ENCODE measurements at places on chromosomes 7 and 10.

- H3K27ac ChIP-seq, result no peak overlapping the region
- H3K4me1 ChIP-seq, result peaks cover 8% of the 10 kb centered on the region
- no peaks in the 10 kb centered on the region for H3K36me3 ChIP-seq
Measured at GRCh38 chr10:129097776-129098330, 369.2 kb upstream of the MGMT start.

DNA sequence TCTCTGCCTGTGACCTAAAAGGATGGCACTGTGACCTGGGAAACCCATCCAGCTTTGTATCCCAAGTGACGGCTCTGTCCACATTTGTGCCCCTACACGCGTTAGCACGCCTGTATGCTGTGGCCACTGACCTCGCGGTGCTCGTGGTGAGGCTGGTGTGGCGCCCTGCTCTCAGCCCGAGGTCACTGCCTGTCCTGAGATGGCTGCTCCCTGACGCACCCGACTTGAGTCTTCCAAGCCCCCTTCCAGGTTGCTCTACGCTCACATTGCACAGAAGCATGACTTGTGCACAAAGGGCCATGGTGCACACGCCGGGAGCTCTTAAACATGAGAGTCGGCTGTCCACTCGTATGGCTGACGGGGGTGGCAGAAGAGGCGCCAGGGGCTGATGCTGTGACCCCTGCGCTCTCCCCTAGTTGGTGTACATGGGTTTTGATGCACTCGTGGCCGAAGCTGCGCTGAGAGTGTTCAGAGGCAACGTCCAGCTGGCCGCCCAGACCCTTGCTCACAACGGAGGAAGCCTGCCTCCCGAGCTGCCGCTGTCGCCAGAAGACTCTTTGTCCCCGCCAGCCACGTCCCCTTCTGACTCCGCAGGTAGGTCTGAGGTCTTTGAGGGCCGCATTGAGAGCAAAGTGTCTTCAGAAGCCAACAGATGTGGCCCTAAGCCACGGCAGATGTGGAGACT, 33.5 kb downstream of the WDR86 start:
- no peaks in the 10 kb centered on the region for H3K27me3 ChIP-seq
- DNase-seq, result no peak
- H3K27ac ChIP-seq, result no peak overlapping the region

DNA sequence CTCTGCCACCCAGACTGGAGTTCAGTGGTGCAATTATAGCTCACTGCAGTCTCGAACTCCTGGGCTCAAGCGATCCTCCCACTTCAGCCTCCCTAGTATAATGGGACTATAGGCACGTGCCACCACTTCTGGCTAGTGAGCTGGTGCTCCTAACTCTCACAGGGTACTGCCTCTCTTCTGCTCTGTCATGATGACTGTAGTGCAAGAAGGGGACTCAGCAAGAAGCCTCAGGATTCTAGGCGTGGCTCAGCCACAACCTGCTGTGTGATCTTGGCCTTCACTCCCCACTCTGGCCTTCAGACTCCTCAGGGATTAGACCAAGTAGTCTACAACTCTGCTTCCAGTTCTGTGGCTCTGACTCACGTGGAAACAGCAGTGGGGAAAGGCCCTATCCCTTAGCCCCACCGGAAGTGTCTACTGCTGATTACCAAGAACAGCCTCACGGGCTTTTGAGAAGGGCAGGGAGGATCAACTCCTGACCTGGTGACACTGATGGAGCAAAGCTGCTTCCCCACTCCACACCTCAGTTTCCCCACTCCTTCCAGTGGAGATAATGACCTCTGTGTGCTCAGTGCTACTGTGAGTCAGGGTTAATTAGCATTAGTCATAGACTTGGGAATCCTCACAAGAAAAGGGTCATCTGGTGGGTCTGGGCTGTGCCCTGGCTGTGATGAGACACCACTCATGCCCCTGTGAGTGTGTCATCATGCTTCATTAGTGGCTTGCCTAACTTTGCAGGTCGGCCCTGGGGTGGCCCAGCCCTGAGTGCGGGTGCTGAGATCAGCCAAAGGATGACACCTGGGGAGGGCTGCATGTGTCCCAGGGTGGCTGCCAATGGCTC, 41.1 kb downstream of the ZC3HC1 start:
- DNase-seq, result peak; percentile 61
- no peaks in the 10 kb centered on the region for H3K27me3 ChIP-seq
- peaks cover 5% of the 10 kb centered on the region for H3K4me1 ChIP-seq
- H3K27ac ChIP-seq, result no peak overlapping the region

- DNase-seq, result no peak
- H3K4me3 ChIP-seq, result no peak overlapping the region
- peaks cover 5% of the 10 kb centered on the region for H3K4me1 ChIP-seq
- no peaks in the 10 kb centered on the region for H3K36me3 ChIP-seq
- no peak overlapping the region for H3K27ac ChIP-seq
Measured at GRCh38 chr10:100327007-100327717, 2.9 kb downstream of the PKD2L1 start.

DNA sequence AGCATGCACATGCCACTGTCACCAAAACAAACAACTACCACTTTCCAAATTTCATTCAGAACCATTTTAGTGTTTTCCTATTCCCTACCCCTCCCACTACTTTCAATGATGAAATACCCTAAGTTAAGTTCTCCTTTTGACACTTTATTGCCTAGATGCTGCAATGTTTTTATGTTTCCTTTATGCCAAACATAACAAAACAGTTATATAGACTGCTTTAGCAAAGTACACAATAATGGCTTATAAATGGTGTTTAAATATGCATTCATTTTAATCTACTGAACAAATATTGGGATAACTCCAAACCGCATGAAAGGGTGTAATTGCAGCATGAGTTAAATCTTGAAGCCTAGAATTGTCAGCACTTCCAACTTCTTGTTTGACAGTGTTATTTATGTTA, 69.2 kb downstream of the PHYHIPL start:
- H3K27ac ChIP-seq, result no peak overlapping the region
- H3K4me3 ChIP-seq, result no peak overlapping the region

DNA sequence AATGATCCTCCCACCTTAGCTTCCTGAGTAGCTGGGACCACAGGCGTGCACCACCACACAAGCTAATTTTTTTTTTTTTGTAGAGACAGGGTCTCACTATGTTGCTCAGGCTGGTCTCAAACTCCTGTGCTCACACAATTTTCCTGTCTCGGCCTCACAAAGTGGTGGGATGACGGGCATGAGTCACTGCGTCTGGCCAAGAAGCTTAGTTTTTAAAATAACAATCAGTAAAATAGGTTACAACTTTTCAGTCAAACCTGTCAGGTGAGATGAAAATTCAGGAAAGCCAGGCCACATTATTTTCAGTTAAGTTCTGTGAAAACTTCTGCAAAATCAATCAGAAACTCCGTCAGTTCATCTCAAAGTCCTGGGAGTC, 55.4 kb downstream of the FAM241B start:
- DNase-seq, result no peak
- H3K27ac ChIP-seq, result no peak overlapping the region
- H3K4me1 ChIP-seq, result no peaks in the 10 kb centered on the region
- H3K27me3 ChIP-seq, result no peaks in the 10 kb centered on the region
- no peak overlapping the region for H3K4me3 ChIP-seq
- no peaks in the 10 kb centered on the region for H3K36me3 ChIP-seq

GRCh38 chr10:83176901-83177300, 962.4 kb upstream of the GHITM start:
- H3K27me3 ChIP-seq, result no peaks in the 10 kb centered on the region
- H3K36me3 ChIP-seq, result no peaks in the 10 kb centered on the region
- no peak for DNase-seq
- no peak overlapping the region for H3K4me3 ChIP-seq
- H3K4me1 ChIP-seq, result no peaks in the 10 kb centered on the region
- H3K27ac ChIP-seq, result no peak overlapping the region

DNA sequence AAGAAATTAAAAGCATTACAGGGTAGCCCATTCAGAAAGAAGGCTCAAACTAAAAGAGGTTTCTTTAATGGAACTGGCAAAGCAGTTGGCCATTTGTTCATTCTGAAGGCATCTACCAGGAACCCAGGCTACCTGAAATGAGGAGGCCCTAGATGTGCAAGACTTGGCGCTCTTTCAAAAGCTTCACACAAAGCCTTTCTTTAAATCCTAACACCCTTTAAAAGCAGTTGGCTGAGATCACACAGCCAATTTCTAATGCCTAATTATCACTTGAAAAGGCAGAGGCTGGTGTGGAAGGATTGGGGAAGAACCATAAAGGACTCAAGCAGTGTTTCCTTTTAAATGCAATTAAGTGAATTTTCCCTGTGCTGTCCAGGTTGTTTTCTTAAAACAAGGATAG, 23.2 kb downstream of the PPP1R17 start:
- H3K36me3 ChIP-seq, result no peaks in the 10 kb centered on the region
- no peaks in the 10 kb centered on the region for H3K4me1 ChIP-seq
- no peak for DNase-seq
- no peak overlapping the region for H3K27ac ChIP-seq

GRCh38 chr7:23941551-23941950, 231.5 kb downstream of the STK31 start:
- no peak overlapping the region for H3K4me3 ChIP-seq
- H3K4me1 ChIP-seq, result no peaks in the 10 kb centered on the region
- no peaks in the 10 kb centered on the region for H3K36me3 ChIP-seq
- no peaks in the 10 kb centered on the region for H3K27me3 ChIP-seq
- H3K27ac ChIP-seq, result no peak overlapping the region
- DNase-seq, result no peak

GRCh38 chr10:133613699-133614098, 12.9 kb downstream of the FRG2B start:
- H3K27ac ChIP-seq, result no peak overlapping the region
- no peaks in the 10 kb centered on the region for H3K36me3 ChIP-seq
- no peak for DNase-seq
- H3K4me3 ChIP-seq, result no peak overlapping the region

- H3K27me3 ChIP-seq, result no peaks in the 10 kb centered on the region
- H3K4me1 ChIP-seq, result peaks cover 63% of the 10 kb centered on the region
- peak; percentile 20 for DNase-seq
- peak overlapping the region; percentile 44 for H3K27ac ChIP-seq
- H3K4me3 ChIP-seq, result peak overlapping the region; percentile 29
Measured at GRCh38 chr10:6069081-6069931, 7.1 kb upstream of the IL2RA start.

DNA sequence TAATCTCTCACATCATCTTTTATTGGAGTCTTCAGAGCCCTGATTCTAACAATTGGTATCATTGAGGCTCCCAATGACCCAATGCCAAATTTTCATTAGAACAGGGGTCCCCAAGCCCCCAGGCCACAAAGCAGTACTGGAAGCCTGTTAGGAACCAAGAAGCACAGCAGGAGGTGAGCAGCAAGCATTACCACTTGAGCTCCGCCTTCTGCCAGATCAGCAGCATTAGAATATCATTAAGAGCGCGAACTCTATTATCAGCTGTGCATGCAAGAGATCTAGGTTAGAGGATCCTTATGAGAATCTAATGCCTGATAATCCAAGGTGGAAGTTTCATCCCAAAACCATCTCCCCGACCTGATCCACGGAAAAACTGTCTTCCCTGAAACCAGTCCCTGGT, 23.1 kb downstream of the KIF5B start:
- no peak overlapping the region for H3K27ac ChIP-seq
- no peaks in the 10 kb centered on the region for H3K4me1 ChIP-seq
- no peak overlapping the region for H3K4me3 ChIP-seq
- H3K27me3 ChIP-seq, result no peaks in the 10 kb centered on the region

DNA sequence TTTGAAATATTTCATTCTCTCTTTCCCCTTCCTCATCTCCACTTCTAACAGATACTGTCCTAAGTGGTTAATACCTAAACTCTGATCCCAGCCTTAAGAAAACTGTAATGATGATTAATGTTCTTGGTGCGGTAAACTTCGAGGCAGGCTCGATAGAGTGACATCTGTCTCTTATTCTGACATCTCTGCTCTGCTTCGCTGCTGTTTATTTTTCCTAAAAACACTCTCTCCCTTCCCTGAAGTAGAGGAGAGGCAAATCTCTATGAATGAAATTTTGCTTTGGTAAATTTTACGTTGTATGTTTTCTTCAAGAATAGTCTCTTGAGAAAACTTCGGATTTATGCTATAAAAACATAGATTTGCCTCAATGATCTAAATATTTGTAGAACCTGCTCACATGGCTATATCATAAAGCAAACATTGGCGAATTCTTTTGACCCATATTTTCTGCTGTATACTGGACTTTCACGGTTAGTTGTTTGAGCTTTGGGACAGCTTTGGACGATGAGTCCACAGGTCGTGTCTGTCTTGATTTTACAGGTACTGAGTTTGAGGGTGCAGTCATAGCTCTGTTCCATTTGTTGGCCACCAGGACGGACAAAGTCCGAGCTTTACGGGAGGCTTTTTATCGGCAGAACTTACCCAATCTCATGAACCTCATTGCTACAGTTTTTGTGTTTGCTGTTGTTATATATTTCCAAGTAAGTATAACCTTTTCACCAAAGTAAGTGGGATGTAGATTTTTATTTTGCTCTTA, 27.1 kb downstream of the SEC61A2 start:
- H3K27ac ChIP-seq, result no peak overlapping the region
- H3K4me1 ChIP-seq, result no peaks in the 10 kb centered on the region
- H3K36me3 ChIP-seq, result peaks cover 35% of the 10 kb centered on the region
- H3K27me3 ChIP-seq, result no peaks in the 10 kb centered on the region
- no peak for DNase-seq

GRCh38 chr10:92413011-92413410, 122.0 kb downstream of the MARCHF5 start:
- H3K4me3 ChIP-seq, result no peak overlapping the region
- H3K27ac ChIP-seq, result no peak overlapping the region
- peaks cover 4% of the 10 kb centered on the region for H3K27me3 ChIP-seq
- H3K4me1 ChIP-seq, result no peaks in the 10 kb centered on the region
- DNase-seq, result no peak
- H3K36me3 ChIP-seq, result no peaks in the 10 kb centered on the region

GRCh38 chr10:99661377-99661763, 2.1 kb downstream of the ENTPD7 start:
- no peak for DNase-seq
- H3K27ac ChIP-seq, result no peak overlapping the region
- no peaks in the 10 kb centered on the region for H3K36me3 ChIP-seq

- no peak overlapping the region for H3K4me3 ChIP-seq
- H3K27ac ChIP-seq, result no peak overlapping the region
- no peaks in the 10 kb centered on the region for H3K4me1 ChIP-seq
- no peak for DNase-seq
Measured at GRCh38 chr10:18377898-18378297, 237.7 kb downstream of the CACNB2 start.
